Liver (tissue), 10 donors: ENCODE measurements at places on chromosomes 7 and 10. TPM values are rescaled to one million over a fixed set of nuclear protein-coding genes. Genes with fewer than 3 reads are reported as not detected.
A peak's percentile ranks its signal among the peaks of the same experiment; 100 is the strongest.

- DNase-seq, result no peak
- no peaks in the 10 kb centered on the region for H3K36me3 ChIP-seq
- no peaks in the 10 kb centered on the region for H3K27me3 ChIP-seq
- H3K4me3 ChIP-seq, result no peak overlapping the region
Observed at GRCh38 chr7:991729-992656, 9.0 kb downstream of the CYP2W1 start.

GRCh38 chr10:17663450-17663849 is 19.5 kb downstream of the STAM start:
- no peak overlapping the region for H3K27ac ChIP-seq
- H3K36me3 ChIP-seq, result no peaks in the 10 kb centered on the region
- no peaks in the 10 kb centered on the region for H3K27me3 ChIP-seq
- no peak for DNase-seq
- H3K4me3 ChIP-seq, result no peak overlapping the region

- no peaks in the 10 kb centered on the region for H3K4me1 ChIP-seq
- H3K4me3 ChIP-seq, result no peak overlapping the region
- DNase-seq, result no peak
- H3K36me3 ChIP-seq, result no peaks in the 10 kb centered on the region
Observed at GRCh38 chr10:90964781-90965465, 44.0 kb upstream of the ANKRD1 start.

DNA sequence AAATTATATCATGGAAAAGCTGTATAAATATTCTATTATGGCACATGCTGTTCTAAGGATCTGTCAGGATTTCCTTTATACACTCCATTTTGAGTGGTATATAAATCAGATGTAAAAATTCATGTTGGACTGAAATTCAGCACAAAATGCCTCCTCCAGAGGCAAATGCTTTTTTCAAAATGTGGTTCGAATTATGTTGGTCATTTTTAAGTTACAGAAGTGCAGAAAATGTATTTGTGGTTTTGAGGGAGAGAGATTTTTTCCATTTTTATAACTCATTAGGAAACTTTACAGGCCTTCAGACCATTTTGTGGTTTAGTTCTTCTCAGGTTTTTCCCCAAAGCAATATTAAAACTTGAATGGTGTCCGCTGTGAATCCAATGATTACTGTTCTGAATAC is 2.9 kb downstream of the PPP1R3A start:
- H3K4me1 ChIP-seq, result no peaks in the 10 kb centered on the region
- H3K4me3 ChIP-seq, result no peak overlapping the region
- H3K27ac ChIP-seq, result no peak overlapping the region
- H3K36me3 ChIP-seq, result no peaks in the 10 kb centered on the region
- no peak for DNase-seq

DNA sequence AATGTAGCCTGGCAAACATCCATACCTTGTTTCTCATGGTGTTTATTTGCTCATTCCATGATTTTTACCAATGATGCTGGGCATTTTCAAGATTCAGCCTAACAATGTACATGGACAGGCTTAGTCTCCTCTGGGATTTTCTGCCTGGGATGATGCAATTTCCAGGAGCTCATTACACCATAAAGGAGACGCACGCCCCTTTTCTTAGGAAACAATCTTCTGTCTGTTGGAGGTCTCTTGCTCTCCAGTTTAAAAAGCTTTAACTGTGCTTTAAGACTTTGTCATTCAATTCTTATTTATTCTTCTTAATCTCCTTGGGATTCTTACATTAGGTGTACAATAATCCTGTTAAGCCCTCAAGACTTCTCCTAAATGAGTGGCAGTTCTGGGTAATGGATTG is 150.3 kb upstream of the NRP1 start:
- no peak overlapping the region for H3K4me3 ChIP-seq
- no peaks in the 10 kb centered on the region for H3K27me3 ChIP-seq
- no peaks in the 10 kb centered on the region for H3K4me1 ChIP-seq

DNA sequence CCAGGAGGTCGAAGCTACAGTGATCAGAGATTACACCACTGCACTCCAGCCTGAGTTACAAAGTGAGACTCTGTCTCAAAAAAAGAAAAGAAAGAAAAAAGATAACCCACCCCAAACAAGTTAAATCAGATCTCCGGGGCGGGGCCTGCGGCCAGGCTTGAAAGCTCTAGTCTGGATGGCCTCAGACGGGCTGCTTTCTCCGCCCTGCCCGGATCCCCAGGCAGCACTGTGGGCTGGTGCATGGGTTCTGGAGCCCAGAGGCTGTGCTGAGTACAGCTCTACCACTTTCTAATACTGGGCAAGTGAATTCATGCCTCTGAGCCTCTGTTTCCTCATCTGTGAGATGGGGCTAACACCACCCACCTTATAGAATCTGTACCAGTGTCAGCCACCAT is 83.7 kb downstream of the ZMIZ1 start:
- H3K27me3 ChIP-seq, result no peaks in the 10 kb centered on the region
- DNase-seq, result no peak
- H3K27ac ChIP-seq, result no peak overlapping the region

DNA sequence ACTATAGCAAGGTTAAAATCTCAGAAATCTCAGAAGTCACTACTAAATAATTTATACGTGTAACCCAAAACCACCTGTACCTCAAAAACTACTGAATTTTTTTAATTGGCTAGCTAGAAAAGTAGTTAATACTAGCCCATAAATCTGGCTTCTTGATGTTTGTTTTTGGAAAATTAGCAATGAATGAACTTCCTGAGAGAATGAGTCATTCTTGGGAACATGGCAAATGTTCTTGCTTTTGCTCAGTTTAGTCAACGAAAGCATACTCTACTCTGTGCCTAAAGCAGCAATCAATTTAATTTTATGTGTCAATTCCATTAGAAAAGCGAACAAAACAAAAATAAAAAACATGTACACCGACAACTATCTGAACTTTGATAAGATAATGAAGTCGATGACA is 69.2 kb downstream of the SEMA3E start:
- no peak overlapping the region for H3K27ac ChIP-seq
- no peaks in the 10 kb centered on the region for H3K27me3 ChIP-seq
- H3K4me3 ChIP-seq, result no peak overlapping the region
- H3K36me3 ChIP-seq, result no peaks in the 10 kb centered on the region

DNA sequence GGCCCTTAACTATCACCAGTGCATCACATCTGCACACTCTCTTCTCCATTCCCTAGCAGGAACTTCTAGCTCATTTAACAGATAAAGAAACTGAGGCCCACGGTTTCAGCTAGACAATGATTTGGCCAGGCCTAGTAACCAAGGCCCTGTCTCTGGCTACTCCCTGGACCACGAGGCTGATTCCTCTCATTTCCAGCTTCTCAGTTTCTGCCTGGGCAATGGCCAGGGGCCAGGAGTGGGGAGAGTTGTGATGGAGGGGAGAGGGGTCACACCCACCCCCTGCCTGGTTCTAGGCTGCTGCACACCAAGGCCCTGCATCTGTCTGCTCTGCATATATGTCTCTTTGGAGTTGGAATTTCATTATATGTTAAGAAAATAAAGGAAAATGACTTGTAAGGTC is 13.5 kb downstream of the AQP1 start:
- no peaks in the 10 kb centered on the region for H3K36me3 ChIP-seq
- DNase-seq, result peak; percentile 33
- H3K27me3 ChIP-seq, result no peaks in the 10 kb centered on the region

GRCh38 chr7:81925530-81925929 is 155.7 kb upstream of the HGF start:
- no peak for DNase-seq
- H3K4me3 ChIP-seq, result no peak overlapping the region
- no peaks in the 10 kb centered on the region for H3K36me3 ChIP-seq
- no peak overlapping the region for H3K27ac ChIP-seq

The PON1 gene
- total RNA-seq, result 54.8 TPM

The HOXA9 gene
- not detected for total RNA-seq

The MSMB gene
- not detected for total RNA-seq

The CRTAC1 gene
- total RNA-seq, result 0.14 TPM
